RWPE2 (cell line): ENCODE measurements at places on chromosomes 1 and 21.

GRCh38 chr1:241140670-241141069 is 216.3 kb downstream of the RGS7 start:
- no peak for DNase-seq
- H3K4me3 ChIP-seq: no peak overlapping the region
- H3K27ac ChIP-seq: no peak overlapping the region
- H3K4me1 ChIP-seq: no peaks in the 10 kb centered on the region

DNA sequence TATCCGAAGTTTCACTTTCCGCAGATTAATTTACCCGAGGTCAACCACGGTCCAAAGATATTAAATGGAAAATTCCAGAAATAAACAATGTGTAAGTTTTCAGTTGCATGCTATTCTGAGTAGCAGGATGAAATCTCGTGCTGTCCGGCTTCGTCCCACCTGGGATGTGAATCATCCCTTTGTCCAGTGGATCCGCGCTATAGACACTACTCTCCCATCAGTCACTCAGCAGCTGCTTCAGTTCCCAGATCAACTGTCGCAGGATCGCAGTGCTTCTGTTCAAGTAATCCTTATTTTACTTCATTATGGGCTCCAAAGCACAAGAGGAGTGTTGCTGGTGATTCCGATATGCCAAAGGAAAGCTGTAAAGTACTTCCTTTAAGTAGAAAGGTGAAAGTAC is 8.3 kb upstream of the LRP8 start:
- no peaks in the 10 kb centered on the region for H3K4me1 ChIP-seq
- no peaks in the 10 kb centered on the region for H3K36me3 ChIP-seq
- no peaks in the 10 kb centered on the region for H3K27me3 ChIP-seq
- H3K4me3 ChIP-seq: no peak overlapping the region
- no peak overlapping the region for H3K27ac ChIP-seq
- no peak for DNase-seq

- no peaks in the 10 kb centered on the region for H3K27me3 ChIP-seq
- no peak for DNase-seq
- no peaks in the 10 kb centered on the region for H3K36me3 ChIP-seq
- no peak overlapping the region for H3K27ac ChIP-seq
- H3K4me3 ChIP-seq: no peak overlapping the region
Measured at GRCh38 chr1:107748531-107748930, 216.4 kb downstream of the VAV3 start.

- no peak overlapping the region for H3K4me3 ChIP-seq
- H3K4me1 ChIP-seq: peaks cover 14% of the 10 kb centered on the region
- H3K27ac ChIP-seq: no peak overlapping the region
- no peaks in the 10 kb centered on the region for H3K27me3 ChIP-seq
Measured at GRCh38 chr1:159936273-159936904, 9.0 kb downstream of the IGSF9 start.

DNA sequence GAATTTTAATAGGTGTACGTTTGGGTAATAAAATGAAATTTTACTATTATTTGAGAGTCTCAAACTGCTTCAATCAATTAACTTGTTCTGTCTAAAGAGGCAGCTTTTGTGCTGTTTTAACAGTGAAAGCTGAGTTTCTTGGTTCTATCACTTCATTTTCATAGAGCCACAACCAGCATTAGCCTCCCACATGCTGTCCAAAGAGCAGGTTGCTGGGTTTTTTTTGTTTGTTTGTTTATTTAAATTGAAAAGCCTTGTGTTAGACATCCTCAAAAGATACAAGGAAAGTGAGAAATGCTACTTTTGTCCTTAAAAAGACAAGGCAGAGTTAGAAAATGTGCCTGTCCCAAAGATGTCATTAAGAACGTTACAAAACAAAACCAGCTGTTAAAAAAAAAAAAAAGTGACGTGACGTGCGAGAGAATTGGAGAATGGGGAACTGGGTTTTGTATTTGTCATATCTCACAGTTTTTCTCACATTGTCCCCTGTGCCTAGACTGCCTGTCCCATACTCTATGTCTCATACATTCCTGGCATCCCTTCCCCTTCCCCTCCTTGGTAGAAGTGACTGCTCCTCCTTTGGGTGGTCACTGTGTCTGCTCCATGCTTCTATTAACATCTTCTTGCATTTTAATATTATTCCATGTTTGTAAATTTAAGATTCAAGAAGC is 63.1 kb upstream of the CD34 start:
- no peak for DNase-seq
- H3K27me3 ChIP-seq: no peaks in the 10 kb centered on the region
- H3K4me3 ChIP-seq: no peak overlapping the region
- H3K4me1 ChIP-seq: no peaks in the 10 kb centered on the region
- H3K36me3 ChIP-seq: no peaks in the 10 kb centered on the region
- H3K27ac ChIP-seq: no peak overlapping the region

GRCh38 chr1:110125810-110126209 is 13.6 kb downstream of the UBL4B start:
- no peaks in the 10 kb centered on the region for H3K4me1 ChIP-seq
- DNase-seq: no peak
- no peak overlapping the region for H3K27ac ChIP-seq
- no peak overlapping the region for H3K4me3 ChIP-seq
- H3K36me3 ChIP-seq: no peaks in the 10 kb centered on the region

- no peaks in the 10 kb centered on the region for H3K36me3 ChIP-seq
- no peak overlapping the region for H3K27ac ChIP-seq
- H3K27me3 ChIP-seq: peaks cover 3% of the 10 kb centered on the region
- no peaks in the 10 kb centered on the region for H3K4me1 ChIP-seq
- DNase-seq: no peak
- no peak overlapping the region for H3K4me3 ChIP-seq
Measured at GRCh38 chr1:175842550-175842949, 99.2 kb upstream of the TNR start.

DNA sequence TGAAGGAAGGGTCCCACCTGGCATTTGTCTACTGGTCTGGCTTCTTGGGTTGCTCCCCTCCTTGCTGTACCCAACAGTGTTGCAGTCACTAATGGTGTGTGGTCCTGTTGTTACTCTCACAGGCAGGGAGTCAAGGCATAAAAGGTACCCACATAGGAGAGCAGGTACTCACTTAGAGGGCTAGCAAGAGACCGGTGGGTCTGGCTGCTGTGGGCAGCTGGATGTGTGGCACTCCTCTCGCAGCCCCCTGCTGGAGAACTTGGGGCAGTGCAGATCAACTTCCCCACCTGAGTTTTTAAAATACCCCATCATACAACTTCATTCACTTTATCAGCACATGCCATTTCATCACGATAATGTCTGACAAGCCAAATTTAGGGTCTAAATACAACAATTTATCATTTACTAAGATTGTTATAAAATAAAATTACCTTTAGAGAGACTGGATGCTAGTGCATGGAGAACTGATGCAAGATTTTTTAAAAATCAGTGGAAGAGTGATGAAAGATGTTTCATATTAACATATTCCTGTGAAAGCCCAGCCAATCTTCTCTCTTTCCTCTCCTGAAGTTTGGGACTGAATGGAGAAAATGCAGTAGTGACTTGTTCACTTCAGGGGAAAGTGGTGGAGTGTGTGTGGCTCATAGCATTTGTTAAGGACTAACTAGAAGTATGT is 42.8 kb downstream of the ACP6 start:
- no peak for DNase-seq
- H3K4me3 ChIP-seq: no peak overlapping the region
- no peak overlapping the region for H3K27ac ChIP-seq
- no peaks in the 10 kb centered on the region for H3K4me1 ChIP-seq
- no peaks in the 10 kb centered on the region for H3K27me3 ChIP-seq
- H3K36me3 ChIP-seq: peaks cover 18% of the 10 kb centered on the region

GRCh38 chr1:220224611-220225124 is 47.6 kb downstream of the RAB3GAP2 start:
- no peaks in the 10 kb centered on the region for H3K4me1 ChIP-seq
- H3K36me3 ChIP-seq: no peaks in the 10 kb centered on the region
- no peak overlapping the region for H3K27ac ChIP-seq
- DNase-seq: no peak

- H3K4me3 ChIP-seq: no peak overlapping the region
- H3K36me3 ChIP-seq: no peaks in the 10 kb centered on the region
- no peaks in the 10 kb centered on the region for H3K4me1 ChIP-seq
Measured at GRCh38 chr21:42149656-42150473, 69.1 kb upstream of the ABCG1 start.

GRCh38 chr21:28923439-28923975 is 69.2 kb downstream of the LTN1 start:
- DNase-seq: no peak
- no peak overlapping the region for H3K27ac ChIP-seq
- no peaks in the 10 kb centered on the region for H3K27me3 ChIP-seq
- H3K36me3 ChIP-seq: peaks cover 18% of the 10 kb centered on the region
- no peaks in the 10 kb centered on the region for H3K4me1 ChIP-seq
- H3K4me3 ChIP-seq: no peak overlapping the region

- H3K4me1 ChIP-seq: peaks cover 9% of the 10 kb centered on the region
- H3K4me3 ChIP-seq: no peak overlapping the region
- H3K36me3 ChIP-seq: no peaks in the 10 kb centered on the region
- no peak for DNase-seq
- no peaks in the 10 kb centered on the region for H3K27me3 ChIP-seq
- no peak overlapping the region for H3K27ac ChIP-seq
Measured at GRCh38 chr1:152964536-152964935, 5.9 kb upstream of the SPRR4 start.

DNA sequence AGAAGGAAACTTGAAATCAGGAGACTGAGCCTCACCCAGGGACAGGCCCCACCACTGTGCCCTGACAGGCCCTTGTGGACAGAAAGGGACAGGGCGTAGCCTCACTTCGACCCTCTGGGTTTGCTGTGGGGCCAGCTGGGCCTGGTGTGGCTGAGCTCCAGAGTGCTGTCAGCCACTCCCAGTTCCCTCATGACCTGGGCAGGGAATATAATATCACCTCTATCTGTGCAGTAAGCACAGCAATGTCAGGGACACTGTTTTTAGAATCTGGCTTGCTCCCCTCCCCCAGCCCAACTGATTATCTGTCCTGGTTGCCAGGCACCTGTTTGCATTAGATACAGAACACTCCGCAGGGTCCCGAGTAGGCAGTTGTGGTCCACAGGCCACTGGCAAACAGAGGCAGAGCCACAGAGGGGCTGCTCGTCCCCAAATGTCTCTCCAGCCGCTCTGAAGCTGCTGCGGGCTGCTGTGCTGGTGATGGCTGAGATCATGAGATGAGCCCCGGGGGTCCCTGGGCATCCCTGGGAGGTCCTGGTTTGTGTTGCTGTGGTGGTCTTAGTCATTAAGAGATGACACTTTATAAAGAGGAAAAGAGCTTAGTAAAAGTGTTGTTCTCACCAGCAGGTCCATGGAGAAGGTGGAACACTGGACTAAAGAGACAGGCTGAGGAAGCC is 51.6 kb downstream of the ETS2 start:
- no peak overlapping the region for H3K4me3 ChIP-seq
- H3K27me3 ChIP-seq: no peaks in the 10 kb centered on the region
- DNase-seq: no peak
- H3K4me1 ChIP-seq: peaks cover 16% of the 10 kb centered on the region

- no peak overlapping the region for H3K27ac ChIP-seq
- peaks cover 8% of the 10 kb centered on the region for H3K4me1 ChIP-seq
- H3K36me3 ChIP-seq: no peaks in the 10 kb centered on the region
- no peak for DNase-seq
Measured at GRCh38 chr1:89557445-89557825, 32.8 kb downstream of the LRRC8B start.

DNA sequence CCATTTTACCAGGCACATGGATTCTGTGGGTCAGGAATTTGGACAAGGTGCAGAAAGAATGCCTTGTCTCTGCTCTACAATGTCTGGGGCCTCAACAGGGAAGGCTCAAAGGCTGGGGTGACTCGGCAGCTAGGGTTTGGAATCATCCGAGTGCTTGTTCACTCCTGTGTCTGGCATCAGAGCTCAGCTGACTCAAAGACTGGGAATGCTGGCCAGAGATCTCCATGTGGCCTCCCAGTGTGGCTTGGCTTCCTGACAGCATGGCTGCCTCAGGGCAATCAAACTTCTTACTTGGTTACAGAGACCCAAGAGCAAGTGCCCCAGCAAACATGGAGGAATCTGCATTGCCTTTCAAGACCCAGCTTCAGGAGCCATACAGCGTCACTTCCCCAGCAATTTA is 110.5 kb downstream of the TOMM20 start:
- H3K4me3 ChIP-seq: no peak overlapping the region
- H3K36me3 ChIP-seq: no peaks in the 10 kb centered on the region
- no peaks in the 10 kb centered on the region for H3K27me3 ChIP-seq

GRCh38 chr1:153933430-153933829 is 10.7 kb upstream of the GATAD2B start:
- H3K36me3 ChIP-seq: peaks cover 63% of the 10 kb centered on the region
- no peak overlapping the region for H3K4me3 ChIP-seq
- no peak overlapping the region for H3K27ac ChIP-seq
- no peak for DNase-seq
- no peaks in the 10 kb centered on the region for H3K4me1 ChIP-seq

- no peaks in the 10 kb centered on the region for H3K4me1 ChIP-seq
- no peak overlapping the region for H3K27ac ChIP-seq
- no peaks in the 10 kb centered on the region for H3K27me3 ChIP-seq
- no peak for DNase-seq
- no peak overlapping the region for H3K4me3 ChIP-seq
Measured at GRCh38 chr1:64882574-64883255, 83.6 kb downstream of the JAK1 start.

DNA sequence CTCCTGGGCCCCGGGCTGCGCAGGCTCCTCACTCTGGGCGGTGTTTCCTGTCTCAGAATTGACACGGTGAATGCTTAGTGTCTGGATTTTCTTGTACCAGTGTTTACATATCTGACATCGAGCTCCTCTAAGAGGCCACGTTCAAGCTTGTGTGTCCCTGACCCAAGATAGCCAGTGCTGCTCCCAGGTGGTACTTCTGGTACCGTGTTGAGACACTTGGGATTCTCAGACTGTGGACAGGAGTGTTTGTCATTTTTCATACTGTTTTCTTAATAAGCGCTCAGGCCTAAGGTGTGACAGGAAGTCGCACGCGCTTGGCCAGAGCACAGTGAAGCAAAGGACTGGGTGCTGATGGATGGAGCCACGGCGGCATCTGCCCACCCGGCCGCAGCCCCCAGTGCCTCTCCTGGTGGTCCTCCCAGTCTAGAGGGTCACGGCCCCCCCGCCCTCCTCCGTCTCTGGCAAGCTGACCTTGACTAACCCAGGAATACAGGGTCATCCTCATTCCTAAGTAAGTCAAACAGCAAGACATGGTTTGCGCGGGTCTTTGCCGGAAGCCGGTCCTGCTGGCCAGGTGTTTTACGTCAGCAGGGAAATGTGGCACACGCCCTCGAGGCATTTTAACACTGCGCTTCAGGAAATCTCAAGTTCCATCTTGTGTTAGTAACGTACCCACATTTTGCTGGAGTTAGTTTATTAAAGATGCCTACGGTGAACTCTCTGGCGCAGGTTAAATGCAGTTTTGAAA is 8.0 kb downstream of the PEX10 start:
- no peak overlapping the region for H3K4me3 ChIP-seq
- no peaks in the 10 kb centered on the region for H3K27me3 ChIP-seq
- H3K36me3 ChIP-seq: peaks cover 66% of the 10 kb centered on the region
- no peak for DNase-seq

GRCh38 chr1:118898712-118899111 is 89.4 kb downstream of the TBX15 start:
- no peak for DNase-seq
- no peak overlapping the region for H3K27ac ChIP-seq
- no peaks in the 10 kb centered on the region for H3K4me1 ChIP-seq
- no peak overlapping the region for H3K4me3 ChIP-seq
- no peaks in the 10 kb centered on the region for H3K36me3 ChIP-seq

- H3K36me3 ChIP-seq: no peaks in the 10 kb centered on the region
- H3K27me3 ChIP-seq: no peaks in the 10 kb centered on the region
- DNase-seq: no peak
- H3K4me3 ChIP-seq: no peak overlapping the region
- H3K27ac ChIP-seq: no peak overlapping the region
- no peaks in the 10 kb centered on the region for H3K4me1 ChIP-seq
Measured at GRCh38 chr1:109883248-109883955, 27.2 kb upstream of the CSF1 start.
